PC-9 (cell line): ENCODE measurements at places on chromosomes 2 and 18. TPM values are rescaled to one million over a fixed set of nuclear protein-coding genes. Genes with fewer than 3 reads are reported as not detected.

Gene TUBB8B
- total RNA-seq, result not detected in 2 replicates

Gene IL1RL1
- 0.55 and 1.7 TPM in 2 replicates for total RNA-seq

Gene CCL20
- not detected in 2 replicates for total RNA-seq

Gene DSC2
- 13.9 and 16.5 TPM in 2 replicates for total RNA-seq

Gene SMC6
- total RNA-seq, result 15.5 and 19.2 TPM in 2 replicates

Gene TTL
- 25.4 and 26.1 TPM in 2 replicates for total RNA-seq

Gene FAM228A
- not detected in 2 replicates for total RNA-seq

Gene KLHL30
- total RNA-seq, result 0.80 and 1.2 TPM in 2 replicates

GRCh38 chr2:147096671-147097070 is 748.2 kb upstream of the ACVR2A start:
- DNase-seq, result no peak
- H3K4me3 ChIP-seq, result no peak overlapping the region
- H3K4me1 ChIP-seq, result peaks cover 26% of the 10 kb centered on the region
- H3K27ac ChIP-seq, result no peak overlapping the region
- no peaks in the 10 kb centered on the region for H3K27me3 ChIP-seq
- no peaks in the 10 kb centered on the region for H3K36me3 ChIP-seq

DNA sequence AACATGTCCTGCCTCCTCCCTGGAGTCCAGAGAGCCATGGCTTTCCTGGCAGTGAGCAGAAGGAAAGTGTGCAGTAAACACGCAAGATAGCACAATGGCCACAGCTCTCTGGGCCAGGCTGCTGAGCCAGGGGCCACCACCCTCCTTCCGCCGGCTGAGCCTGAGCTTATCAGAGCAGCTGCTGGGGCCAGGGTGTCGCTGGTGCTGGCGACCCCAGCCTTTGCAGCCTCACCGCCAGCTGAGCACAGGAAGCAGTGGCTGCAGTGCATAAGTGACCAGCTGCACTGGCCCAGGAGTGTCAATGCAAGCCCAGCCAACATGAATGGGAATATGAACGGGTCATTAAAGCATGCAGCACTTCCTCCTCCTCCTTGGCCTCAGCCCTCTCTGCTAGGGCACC is 172.0 kb downstream of the ZFP36L2 start:
- no peak overlapping the region for H3K27ac ChIP-seq
- H3K4me1 ChIP-seq, result peaks cover 53% of the 10 kb centered on the region
- no peaks in the 10 kb centered on the region for H3K36me3 ChIP-seq
- no peak overlapping the region for H3K4me3 ChIP-seq
- no peak for DNase-seq

- DNase-seq, result peak; percentile 90
- H3K27me3 ChIP-seq, result no peaks in the 10 kb centered on the region
- H3K36me3 ChIP-seq, result no peaks in the 10 kb centered on the region
- peak within 1 kb of the TSS; percentile 83 for H3K27ac ChIP-seq
Observed at GRCh38 chr2:108533832-108534583, at the start of gene LIMS1. LIMS1 (plus strand) TSS chr2:108534470; CDS start chr2:108534563, 93 bp downstream.

- peaks cover 28% of the 10 kb centered on the region for H3K36me3 ChIP-seq
- H3K4me3 ChIP-seq, result peak overlapping the region; percentile 82
- H3K4me1 ChIP-seq, result peaks cover 43% of the 10 kb centered on the region
- H3K27ac ChIP-seq, result peak overlapping the region; percentile 43; the same call in 1 of the 2 replicates
Observed at GRCh38 chr2:96869281-96869821, 529 bp downstream of the SEMA4C start.

DNA sequence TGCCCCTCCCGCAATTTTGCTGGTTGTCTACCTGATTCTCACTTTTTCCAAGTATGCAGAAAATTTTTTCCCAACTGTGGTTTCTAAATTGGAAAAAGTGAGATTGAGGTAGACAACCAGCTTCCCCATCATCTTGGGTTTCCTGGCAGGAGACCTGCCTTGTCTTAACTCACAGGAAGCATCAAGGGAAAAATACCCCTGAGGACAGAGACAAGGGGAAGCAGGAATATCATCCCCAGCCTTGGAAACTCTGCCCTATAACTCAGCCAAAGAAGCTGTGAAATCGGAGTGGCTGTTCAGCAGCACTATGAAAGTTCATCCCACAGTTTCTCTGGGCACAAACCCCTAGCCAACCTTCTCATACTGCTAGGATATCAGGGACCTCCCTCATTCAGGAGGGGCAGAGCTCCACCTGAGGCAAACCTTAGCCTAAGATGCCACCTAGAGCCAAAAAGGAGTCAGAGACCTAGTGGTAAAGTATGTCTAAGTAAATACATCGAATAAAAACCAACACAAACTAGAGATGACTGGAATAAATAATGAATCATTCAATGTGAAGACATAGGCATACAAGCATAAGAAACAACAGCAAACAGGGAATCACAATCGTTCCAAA is 68.2 kb downstream of the ZSWIM2 start:
- no peaks in the 10 kb centered on the region for H3K36me3 ChIP-seq
- no peak overlapping the region for H3K27ac ChIP-seq
- no peaks in the 10 kb centered on the region for H3K4me1 ChIP-seq
- no peak overlapping the region for H3K4me3 ChIP-seq

GRCh38 chr2:55718165-55719008 is 24.7 kb upstream of the PNPT1 start:
- H3K4me3 ChIP-seq, result no peak overlapping the region
- H3K4me1 ChIP-seq, result peaks cover 17% of the 10 kb centered on the region
- H3K27me3 ChIP-seq, result no peaks in the 10 kb centered on the region

GRCh38 chr2:98379311-98380202 is 33.3 kb downstream of the CNGA3 start:
- H3K36me3 ChIP-seq, result no peaks in the 10 kb centered on the region
- no peak for DNase-seq
- no peak overlapping the region for H3K27ac ChIP-seq
- H3K27me3 ChIP-seq, result peaks cover 10% of the 10 kb centered on the region; the same call in 1 of the 2 replicates
- H3K4me1 ChIP-seq, result peaks cover 13% of the 10 kb centered on the region

- H3K4me3 ChIP-seq, result no peak overlapping the region
- H3K27me3 ChIP-seq, result no peaks in the 10 kb centered on the region
- no peak for DNase-seq
- H3K4me1 ChIP-seq, result no peaks in the 10 kb centered on the region
Observed at GRCh38 chr18:79186649-79187048, 117.5 kb downstream of the ATP9B start.

GRCh38 chr18:49476664-49477411 is 10.2 kb downstream of the C18orf32 start:
- DNase-seq, result peak; percentile 8
- H3K4me1 ChIP-seq, result peaks cover 13% of the 10 kb centered on the region
- no peaks in the 10 kb centered on the region for H3K27me3 ChIP-seq
- no peak overlapping the region for H3K4me3 ChIP-seq

GRCh38 chr2:184444217-184444616 is 154.1 kb upstream of the ZNF804A start:
- H3K27me3 ChIP-seq, result no peaks in the 10 kb centered on the region
- H3K4me3 ChIP-seq, result no peak overlapping the region

- H3K27me3 ChIP-seq, result no peaks in the 10 kb centered on the region; the same call in 1 of the 2 replicates
- no peak overlapping the region for H3K4me3 ChIP-seq
- no peaks in the 10 kb centered on the region for H3K36me3 ChIP-seq
Observed at GRCh38 chr2:8087480-8087840, 594.4 kb upstream of the ID2 start.

- no peak overlapping the region for H3K27ac ChIP-seq
- H3K36me3 ChIP-seq, result 0 out of 2 replicates have a peak, but pooled peaks cover 3% of the 10 kb centered on the region
- no peak for DNase-seq
Observed at GRCh38 chr2:61862085-61862484, 8.2 kb upstream of the FAM161A start.

DNA sequence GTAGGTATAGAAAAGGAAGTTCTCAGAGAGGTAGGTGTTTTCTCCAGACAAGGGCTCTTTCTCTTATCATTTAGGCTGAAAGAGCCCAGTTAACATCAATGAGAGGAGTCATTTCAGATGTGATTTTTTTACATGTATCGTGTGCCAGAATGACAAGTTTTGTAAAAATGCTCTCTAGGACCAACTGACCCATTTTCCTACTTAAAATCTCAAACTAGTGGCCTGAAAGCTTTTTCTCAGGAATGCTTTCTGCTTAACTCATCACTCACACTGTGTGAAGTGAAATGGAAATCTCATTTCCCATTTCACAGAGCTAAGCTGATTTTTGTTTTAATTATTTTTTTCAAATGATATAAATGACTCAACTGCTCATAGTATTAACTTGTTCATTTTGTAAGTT is 128.7 kb upstream of the CYP26B1 start:
- H3K36me3 ChIP-seq, result no peaks in the 10 kb centered on the region
- H3K27ac ChIP-seq, result no peak overlapping the region
- peaks cover 37% of the 10 kb centered on the region for H3K4me1 ChIP-seq
- no peaks in the 10 kb centered on the region for H3K27me3 ChIP-seq
- no peak overlapping the region for H3K4me3 ChIP-seq
- no peak for DNase-seq

DNA sequence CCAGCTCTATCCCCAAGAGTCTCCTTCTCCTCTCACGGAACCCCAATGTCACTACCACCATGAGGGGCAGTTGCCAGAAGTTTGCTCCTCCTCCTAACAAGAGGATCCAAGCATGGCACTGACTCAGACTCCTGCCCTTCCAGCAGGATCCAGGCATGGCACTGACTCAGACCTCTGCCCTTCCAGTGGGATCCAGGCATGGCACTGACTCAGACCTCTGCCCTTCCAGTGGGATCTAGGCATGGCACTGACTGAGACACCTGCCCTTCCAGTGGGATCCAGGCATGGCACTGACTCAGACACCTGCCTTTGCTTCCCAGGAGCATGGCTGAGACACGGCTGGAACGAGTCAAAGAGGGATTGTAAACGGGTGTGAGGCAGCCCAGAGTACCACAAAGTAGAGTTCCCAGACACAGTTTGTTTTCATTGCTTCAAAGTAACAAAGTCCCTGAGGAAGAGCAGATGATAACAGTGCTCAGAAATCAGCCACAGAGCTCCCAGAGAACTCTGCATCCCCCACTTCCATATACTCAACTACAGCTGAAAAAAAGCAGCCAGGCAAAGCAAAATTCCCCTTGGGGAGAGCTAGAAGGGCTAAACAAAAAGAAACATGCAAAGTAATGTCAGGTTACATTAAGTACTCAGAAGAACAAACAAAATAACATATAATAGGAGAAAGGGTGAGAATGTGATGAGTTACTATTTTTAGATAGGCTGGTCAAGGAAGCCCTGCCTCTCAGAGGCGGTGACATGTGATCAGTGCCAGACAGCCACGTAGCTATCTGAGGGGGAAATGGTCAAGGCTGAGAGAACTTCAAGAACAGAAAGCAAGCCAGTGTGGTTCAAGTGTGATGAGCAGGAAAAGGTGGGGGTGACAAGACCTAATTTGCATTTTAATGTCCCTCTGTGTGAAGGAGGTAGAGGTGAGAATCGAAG is 3.0 kb downstream of the BUB1 start:
- H3K27me3 ChIP-seq, result no peaks in the 10 kb centered on the region
- no peak overlapping the region for H3K27ac ChIP-seq
- peaks cover 35% of the 10 kb centered on the region for H3K4me1 ChIP-seq
- H3K36me3 ChIP-seq, result peaks cover 16% of the 10 kb centered on the region
- DNase-seq, result no peak
- H3K4me3 ChIP-seq, result no peak overlapping the region

GRCh38 chr2:3839476-3839875 is 136.1 kb downstream of the DCDC2C start:
- no peak overlapping the region for H3K27ac ChIP-seq
- H3K4me3 ChIP-seq, result no peak overlapping the region

GRCh38 chr18:80246445-80247392 is 595 bp downstream of the PARD6G start:
- H3K27me3 ChIP-seq, result no peaks in the 10 kb centered on the region
- no peak overlapping the region for H3K27ac ChIP-seq
- no peaks in the 10 kb centered on the region for H3K36me3 ChIP-seq
- H3K4me1 ChIP-seq, result no peaks in the 10 kb centered on the region
- DNase-seq, result no peak

DNA sequence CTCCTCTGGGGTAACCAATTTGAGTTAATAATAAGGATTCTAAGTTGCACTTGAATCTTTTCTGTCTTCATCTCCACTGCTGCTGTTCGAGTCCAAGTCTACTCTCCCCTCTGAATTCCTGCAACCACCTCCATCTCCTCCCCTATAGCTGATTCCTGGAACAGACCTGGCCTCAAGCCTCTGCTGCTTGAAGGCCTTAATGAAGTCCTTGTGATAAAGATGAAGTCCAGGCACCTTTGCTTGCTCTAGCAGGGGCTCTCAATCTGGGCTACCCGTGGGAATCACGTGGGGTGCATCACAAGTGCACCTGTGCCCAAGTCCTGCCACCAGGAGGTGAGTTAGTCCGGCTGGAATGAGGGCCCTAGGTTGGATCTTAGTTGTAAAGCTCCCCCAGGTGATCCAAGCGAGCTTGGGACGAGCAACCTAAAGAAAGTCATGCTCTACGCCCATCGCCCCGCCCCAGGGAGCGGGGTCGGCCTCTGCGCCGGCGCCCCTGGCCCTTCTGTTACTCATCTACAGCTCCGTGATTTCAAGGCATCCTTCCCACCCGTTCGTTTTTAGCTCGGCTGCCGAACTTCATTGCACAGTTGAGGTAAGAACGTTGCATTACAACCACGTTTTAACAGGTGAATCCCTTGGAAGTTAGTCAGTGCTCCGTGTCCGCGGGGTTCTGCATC is 905 bp upstream of the IAH1 start:
- H3K4me1 ChIP-seq, result peaks cover 11% of the 10 kb centered on the region
- no peaks in the 10 kb centered on the region for H3K27me3 ChIP-seq
- H3K36me3 ChIP-seq, result peaks cover 13% of the 10 kb centered on the region; the same call in 1 of the 2 replicates
- no peak overlapping the region for H3K4me3 ChIP-seq
- DNase-seq, result no peak
- H3K27ac ChIP-seq, result no peak overlapping the region

- peaks cover 24% of the 10 kb centered on the region for H3K4me1 ChIP-seq
- H3K27me3 ChIP-seq, result no peaks in the 10 kb centered on the region
- H3K36me3 ChIP-seq, result no peaks in the 10 kb centered on the region
- H3K4me3 ChIP-seq, result peak within 1 kb of the TSS; percentile 69
- peak; percentile 64 for DNase-seq
Observed at GRCh38 chr2:199457147-199458008, at the start of gene SATB2. SATB2 (minus strand) TSS chr2:199457939; CDS start chr2:199456037, 1,902 bp downstream.

DNA sequence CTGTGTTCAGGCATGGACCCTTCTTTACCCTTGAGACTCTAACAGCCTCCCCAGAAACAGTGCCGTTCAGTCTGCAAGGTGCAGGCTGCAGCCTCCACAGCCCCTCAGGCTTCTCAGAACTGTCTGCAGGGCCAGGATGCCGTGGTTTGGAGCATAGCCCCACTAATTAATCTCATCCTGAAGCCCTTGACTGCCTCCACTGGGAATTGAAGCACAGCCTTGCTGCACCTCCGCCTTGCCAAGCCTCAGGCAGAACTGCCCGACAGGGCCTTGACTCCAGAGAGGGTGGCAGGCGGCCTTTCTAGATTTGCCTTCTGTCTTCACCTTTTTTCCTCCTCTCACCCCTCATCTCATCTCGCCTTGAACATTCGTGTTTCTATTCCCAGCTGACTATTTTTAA is 119.8 kb downstream of the NRP2 start:
- no peaks in the 10 kb centered on the region for H3K27me3 ChIP-seq
- no peaks in the 10 kb centered on the region for H3K4me1 ChIP-seq
- no peak overlapping the region for H3K27ac ChIP-seq
- H3K4me3 ChIP-seq, result no peak overlapping the region
- no peaks in the 10 kb centered on the region for H3K36me3 ChIP-seq

- no peak overlapping the region for H3K4me3 ChIP-seq
- no peaks in the 10 kb centered on the region for H3K4me1 ChIP-seq
- no peak for DNase-seq
- no peak overlapping the region for H3K27ac ChIP-seq
- H3K27me3 ChIP-seq, result no peaks in the 10 kb centered on the region
- H3K36me3 ChIP-seq, result 0 out of 2 replicates have a peak, but pooled peaks cover 5% of the 10 kb centered on the region
Observed at GRCh38 chr2:235780401-235780800, 286.6 kb downstream of the AGAP1 start.

- H3K27ac ChIP-seq, result no peak overlapping the region
- no peak for DNase-seq
- peaks cover 13% of the 10 kb centered on the region; the same call in 1 of the 2 replicates for H3K4me1 ChIP-seq
- H3K4me3 ChIP-seq, result no peak overlapping the region
Observed at GRCh38 chr18:50636366-50637057, 76.6 kb downstream of the MAPK4 start.
